ENCODE measurements at places on chromosomes 13 and 19.

DNA sequence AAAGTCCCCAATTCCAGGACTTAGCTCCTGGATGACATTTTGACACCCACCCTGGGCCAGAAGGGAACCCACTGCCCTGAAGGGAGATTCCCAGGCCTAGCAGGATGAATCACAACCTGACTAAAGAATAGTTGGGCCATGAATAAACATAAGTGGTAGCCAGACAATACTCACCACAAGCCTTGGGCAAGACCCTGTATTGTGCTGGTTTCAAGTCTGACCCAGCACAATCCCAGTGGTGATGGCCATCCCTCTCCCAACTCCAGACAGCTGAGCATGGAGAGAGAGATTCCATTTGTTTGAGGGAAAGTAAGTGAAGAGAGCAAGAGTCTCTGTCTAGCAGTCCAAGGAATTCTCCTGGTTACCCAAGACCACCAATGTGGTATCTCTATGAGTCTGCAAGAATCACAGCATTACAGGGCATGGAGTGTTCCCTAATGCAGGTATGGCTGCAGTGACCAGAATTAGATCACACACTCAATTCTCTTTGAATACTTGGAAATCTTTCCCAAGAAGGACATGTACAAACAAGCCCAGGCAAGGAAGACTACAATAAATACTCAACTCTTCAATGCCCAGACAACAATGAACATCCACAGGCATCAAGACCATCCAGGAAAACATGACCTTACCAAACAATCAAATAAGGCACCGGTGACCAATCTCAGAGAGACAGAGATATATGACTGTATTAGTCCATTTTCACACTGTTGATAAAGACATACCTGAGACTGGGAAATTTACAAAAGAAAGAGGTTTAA, 158.0 kb downstream of the VWA8 start:
- no peak for DNase-seq

DNA sequence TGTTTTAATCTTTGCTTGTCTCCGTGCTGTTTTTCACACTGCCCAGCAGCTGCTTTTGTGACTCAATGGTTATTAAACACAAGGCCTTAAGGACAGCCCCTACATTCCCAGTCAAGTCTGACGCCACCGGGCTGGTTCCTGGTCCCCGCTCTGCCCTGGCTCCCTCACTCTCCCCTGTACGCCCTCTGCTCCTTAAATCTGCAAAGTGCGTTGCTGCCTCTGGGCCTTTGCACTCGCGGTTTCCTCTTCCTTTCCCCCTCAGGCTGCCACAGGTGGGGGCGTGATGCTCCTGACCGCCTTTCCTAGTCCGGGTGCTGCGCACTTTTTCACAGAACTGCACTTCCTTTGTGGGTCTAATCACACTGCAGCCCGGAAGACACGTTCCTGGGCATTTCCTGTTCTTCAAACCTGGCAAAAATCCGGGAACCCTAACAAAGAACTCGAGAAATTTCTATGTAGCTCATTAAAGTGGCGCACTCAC, 25.6 kb downstream of the NOSIP start:
- DNase-seq: no peak

DNA sequence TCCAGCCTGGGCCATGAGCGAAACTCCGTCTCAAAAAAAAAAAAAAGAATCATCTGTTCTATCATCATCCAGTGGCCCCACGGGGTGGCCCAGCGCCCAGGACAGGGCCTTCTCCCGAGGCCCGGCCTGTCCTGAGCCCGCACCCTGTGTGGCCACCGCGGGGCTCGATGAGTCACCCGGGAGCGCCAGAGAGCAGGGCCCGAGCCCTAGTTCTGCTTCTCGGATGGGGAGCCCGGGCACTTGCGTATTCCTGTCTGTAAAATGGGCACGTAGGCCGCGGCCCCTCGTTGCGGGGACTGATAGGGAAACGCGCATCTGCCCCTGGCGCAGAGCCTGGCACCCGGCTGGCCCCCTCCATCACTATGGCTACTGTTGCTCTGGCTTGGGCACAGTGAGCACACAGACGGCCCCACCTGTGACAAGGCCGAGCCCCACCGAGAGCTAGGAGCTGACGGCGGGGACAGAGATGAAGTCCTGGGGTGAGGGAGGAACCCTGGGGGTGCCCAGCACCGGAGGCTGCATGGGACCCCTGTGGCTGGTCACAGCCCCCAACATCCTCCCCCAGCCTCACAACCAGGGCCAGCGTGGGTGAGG, 21.3 kb upstream of the UQCR11 start:
- DNase-seq: no peak

- no peak for DNase-seq
Observed at GRCh38 chr13:64639206-64639605, 2590.9 kb downstream of the PCDH9 start.

- no peak for DNase-seq
Observed at GRCh38 chr19:58372311-58373133, 8.3 kb downstream of the ZNF837 start.
